CD4-positive, alpha-beta memory T cell (primary cell): ENCODE measurements at places on chromosomes 11 and 22. TPM values are rescaled to one million over a fixed set of nuclear protein-coding genes. Genes with fewer than 3 reads are reported as not detected.
A peak's percentile ranks its signal among the peaks of the same experiment; 100 is the strongest.

DNA sequence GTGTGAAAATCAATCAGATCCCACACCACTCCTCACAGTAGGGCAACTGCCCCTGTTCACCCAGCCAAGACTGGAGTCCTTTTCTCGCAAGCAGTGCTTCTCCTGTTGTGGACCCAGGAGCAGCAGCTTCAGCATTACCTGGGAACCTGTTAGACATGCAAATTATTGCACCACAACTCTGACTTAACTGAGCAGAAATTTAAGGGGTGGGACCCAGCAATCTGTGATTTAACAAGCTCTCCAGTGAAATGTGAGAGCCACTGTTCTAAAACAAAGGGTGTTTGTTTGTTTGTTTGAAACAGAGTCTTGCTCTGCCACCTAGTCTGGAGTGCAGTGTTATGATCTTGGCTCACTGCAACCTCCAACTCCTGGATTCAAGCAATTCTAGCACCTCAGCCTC lies 591.4 kb downstream of the SOX6 start:
- no peak overlapping the region for H3K4me3 ChIP-seq
- no peak overlapping the region for H3K27ac ChIP-seq
- DNase-seq: no peak
- no peaks in the 10 kb centered on the region for H3K4me1 ChIP-seq
- H3K27me3 ChIP-seq: no peaks in the 10 kb centered on the region

DNA sequence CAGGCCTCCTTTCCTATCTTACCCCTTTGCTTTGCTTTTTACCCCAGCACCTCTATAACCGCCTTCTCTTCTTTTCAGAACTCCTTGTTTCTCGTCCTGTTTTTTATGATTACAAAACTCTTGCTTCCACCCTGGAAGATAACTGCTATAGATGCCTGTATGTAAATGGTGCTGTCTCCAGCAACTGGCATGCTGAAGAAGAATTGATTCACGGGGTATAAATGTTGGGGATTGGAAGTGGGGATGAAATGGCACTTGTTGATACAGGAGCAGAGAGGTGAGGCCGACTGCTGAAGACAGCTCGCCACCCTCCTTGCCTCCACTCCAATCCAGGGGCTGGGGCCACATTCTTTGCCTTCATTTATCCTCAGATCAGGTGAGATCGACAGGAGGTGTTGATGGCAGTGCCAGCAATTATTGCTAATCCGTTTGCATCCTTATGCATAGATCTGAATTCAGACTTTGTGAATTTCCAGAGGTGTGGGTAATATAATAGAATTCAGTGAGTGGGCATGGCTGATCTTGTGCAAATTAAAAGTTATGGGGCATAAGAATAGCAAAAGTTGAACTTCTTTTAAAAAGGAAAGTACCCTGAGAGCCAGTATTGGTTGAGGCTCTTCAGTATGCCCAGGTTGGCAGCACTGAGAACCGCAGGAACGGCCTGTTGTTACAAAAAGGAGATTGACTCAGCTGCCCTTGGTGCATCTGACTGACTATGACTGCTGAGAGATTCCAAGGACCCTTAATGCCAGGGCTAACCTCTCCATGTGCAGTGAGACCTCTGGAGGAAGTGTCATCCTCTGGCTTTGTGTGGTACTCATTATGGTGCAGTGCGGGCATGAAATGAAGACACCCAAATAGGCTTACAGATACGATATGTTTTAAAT lies 5.3 kb downstream of the NEAT1 start:
- peak overlapping the region; percentile 95 for H3K4me3 ChIP-seq
- no peaks in the 10 kb centered on the region for H3K27me3 ChIP-seq
- DNase-seq: peak; percentile 34
- H3K27ac ChIP-seq: peak overlapping the region; percentile 98

DNA sequence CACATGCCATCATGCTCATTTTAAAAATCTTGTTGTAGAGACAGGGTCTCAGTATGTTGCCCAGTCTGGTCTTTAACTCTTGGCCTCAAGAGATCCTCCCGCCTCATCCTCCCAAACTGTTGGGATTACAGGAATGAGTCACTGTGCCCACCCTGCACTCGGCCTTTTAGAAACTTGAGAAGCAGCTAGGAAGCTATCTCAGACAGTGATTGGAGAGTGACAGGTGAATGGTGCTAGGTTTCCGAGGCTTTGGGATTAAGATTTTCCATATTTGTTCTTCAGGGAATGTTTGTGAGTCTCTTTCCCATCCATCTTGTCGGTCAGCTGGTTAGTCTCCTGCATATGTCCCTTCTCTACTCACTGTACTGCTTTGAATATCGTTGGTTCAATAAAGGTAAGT lies 10.5 kb downstream of the EI24 start:
- no peak for DNase-seq
- H3K4me1 ChIP-seq: no peaks in the 10 kb centered on the region
- H3K36me3 ChIP-seq: peaks cover 77% of the 10 kb centered on the region
- no peak overlapping the region for H3K27ac ChIP-seq
- H3K4me3 ChIP-seq: no peak overlapping the region

APOA1 gene
- total RNA-seq: not detected

OR2D2 gene
- not detected for total RNA-seq
